ENCODE measurements at places on chromosomes 3 and 15.
A peak's percentile ranks its signal among the peaks of the same experiment; 100 is the strongest.

DNA sequence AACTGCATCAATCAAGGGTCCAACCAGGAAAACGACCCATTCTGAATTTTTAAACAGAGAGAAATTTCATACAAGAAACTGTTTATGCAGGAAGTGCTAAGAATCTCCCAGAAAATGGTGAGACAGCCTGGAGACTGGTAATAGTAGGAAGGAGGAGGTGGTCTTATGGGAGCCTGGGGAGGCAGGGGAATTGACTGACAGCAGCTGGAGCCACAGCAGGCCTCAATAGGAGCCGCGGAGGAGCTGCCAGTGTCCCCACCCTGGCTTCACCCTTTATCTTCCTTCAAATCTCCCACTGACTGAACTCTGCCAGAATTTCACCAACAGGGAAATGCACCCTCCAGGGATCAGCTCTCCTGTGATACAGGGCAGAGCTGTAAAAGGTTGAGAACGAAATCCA lies 7.5 kb upstream of the C3orf80 start:
- DNase-seq: no peak

- DNase-seq: no peak
Measured at GRCh38 chr15:27871078-27871901, 227.8 kb downstream of the OCA2 start.

DNA sequence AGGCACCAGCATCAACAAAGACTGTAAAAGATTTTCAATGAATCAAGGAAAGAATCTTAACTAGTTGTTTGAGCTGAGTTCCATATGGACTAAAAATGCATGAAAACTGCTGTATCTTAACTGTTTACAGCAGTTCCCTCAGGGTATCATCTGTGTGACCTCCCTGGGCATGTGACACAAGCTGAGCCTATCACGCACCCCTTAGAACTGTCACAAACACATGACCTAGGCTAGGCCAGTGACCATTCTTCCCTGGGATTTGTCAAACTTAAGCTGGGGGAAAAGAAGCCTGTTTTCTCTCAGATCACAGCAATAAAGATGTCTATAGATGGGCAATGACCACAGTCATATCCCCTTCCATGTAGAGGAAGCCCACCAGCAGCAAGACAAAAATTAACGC lies 35.7 kb downstream of the IGF2BP2 start:
- DNase-seq: no peak

DNA sequence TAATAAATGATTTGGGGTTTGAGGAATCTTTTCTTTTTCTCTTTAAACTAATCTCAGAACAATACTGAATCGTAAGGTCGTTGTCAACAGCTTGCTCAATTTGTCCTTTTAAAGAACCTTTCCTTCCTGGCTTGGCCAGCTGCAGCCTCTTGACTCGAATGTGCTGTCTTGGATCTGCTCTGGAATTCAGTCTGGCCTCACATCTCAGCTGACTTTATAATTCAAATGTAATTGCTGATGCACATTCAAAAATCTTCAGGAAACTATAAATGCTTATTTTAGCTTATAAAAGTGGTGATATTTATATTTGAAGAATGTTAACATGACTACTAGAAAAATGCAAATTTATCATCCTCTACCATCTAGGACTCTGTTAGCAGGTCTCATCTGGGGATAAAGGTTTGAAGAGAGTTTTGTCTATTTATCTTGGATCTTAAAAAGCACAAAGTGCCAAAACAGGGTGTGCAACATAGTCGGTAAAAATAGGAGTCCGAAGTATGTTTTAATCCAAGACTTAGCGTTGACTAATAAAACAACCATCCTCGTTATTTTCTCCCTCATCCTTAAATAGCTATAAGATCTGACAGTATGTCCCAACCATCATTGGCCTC lies 1035.2 kb downstream of the MCTP2 start:
- no peak for DNase-seq

DNA sequence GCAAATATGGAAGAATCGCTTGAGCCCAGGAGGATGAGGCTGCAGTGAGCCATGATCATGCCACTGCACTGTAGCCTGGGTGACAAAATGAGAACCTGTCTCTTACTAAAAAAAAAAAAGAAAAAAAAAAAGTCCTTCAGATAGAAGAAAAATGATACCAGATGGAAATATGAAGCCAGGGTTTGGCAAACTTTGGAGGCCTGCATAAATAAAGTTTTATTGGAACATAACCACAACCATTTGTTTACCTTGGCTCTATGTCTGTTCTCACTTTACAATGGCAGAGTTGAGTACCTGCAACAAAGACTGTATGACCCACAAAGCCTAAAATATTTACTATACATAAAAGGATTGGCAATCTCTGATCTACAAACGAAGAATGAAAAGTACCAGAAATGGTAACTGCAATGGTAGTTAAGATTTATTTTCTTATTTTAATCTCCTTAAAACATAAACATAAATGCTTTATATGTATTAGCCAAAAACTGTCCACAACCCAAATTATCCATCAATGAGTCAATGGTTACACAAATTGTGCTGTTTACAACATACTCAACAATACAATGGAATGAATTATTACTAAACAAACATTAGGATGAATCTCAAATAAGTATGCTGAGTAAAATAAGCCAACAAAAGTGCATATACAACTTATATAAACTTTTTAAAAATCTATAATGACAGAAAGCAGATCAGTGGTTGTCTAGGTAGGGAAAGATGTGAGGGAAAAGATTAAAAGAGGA lies 41.8 kb downstream of the GOLGB1 start:
- no peak for DNase-seq

GRCh38 chr3:98766924-98767323 lies 3.8 kb downstream of the ST3GAL6 start:
- DNase-seq: no peak

- DNase-seq: no peak
Measured at GRCh38 chr15:40276927-40277326, 5.9 kb downstream of the ANKRD63 start.

DNA sequence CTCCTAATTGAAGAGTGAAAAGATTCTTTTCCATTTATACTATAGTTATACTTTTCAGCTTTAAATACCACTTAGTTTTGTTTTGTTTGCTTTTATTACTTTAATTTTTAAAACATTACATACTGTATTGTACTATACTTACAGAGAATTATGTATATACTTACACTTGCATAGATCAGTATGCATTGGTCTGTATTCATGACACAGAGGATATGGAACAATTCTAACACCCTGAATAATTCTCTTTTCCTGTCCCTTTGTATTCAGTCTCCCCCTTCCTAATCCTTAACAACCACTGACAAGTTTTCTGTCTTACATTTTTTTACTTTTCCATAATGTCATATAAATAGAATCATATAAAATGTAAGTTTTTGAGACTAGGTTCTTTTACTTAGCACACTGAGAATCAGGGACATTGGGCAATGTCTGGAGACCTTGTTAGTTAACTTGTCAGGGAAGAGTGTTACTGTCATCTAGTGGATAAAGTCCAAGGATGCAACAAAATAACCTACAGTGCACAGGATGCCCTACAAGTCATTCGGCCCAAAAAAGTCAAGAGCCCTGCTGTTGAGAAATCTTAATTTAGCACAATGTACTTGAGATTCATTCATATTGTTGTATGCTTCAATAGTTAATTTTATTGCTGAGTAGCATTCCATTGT lies 95.7 kb upstream of the MCTP2 start:
- no peak for DNase-seq

- peak; percentile 63 for DNase-seq
Measured at GRCh38 chr3:141308588-141309218, 59.6 kb upstream of the ZBTB38 start.

GRCh38 chr3:47370887-47371697 lies 9.7 kb upstream of the PTPN23 start:
- no peak for DNase-seq

DNA sequence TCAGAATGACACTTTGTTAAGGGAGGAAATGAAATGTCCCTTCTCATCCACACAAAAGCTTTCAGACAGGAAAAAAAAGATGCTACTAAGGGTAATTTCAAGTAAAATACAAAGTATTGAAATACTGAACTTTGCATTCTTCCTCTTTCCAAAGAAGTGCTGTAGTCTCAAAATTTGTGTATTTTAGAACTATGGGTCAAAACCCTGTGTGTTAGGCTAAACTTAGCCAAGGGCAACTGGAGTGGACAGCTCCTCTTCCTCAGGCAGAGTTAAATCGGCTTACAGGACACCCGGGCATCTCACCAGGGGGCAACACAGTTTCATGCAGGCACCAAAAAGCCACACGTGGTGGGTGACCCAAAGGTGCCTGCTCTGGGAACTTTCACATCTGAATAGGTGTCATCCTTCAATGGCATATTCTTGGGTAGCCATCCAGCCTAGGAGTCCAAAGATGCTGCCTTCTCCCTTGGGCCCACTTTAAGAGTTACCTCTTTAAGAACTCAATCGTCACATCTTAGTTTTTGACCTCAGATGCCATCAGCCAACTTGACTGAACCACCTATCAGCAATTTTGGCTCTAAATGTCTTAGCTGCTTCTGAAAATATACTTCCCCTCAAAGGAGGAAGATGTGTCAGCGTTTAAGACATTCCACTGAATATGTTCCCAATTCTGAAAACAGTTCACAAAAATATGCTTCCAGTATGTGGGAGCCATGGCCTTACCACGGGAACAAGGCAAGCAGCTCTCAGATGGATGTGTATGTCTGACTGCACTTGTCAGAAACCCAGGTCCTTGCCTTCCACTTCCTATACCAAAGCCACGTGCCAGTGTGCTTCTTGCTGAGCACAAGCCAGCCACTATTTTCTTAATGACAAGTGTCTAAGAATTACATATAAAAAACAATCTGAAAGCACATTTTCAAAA lies 32.2 kb upstream of the MUC13 start:
- DNase-seq: no peak

GRCh38 chr3:1197051-1197450 lies 104.2 kb downstream of the CNTN6 start:
- no peak for DNase-seq

GRCh38 chr3:170257145-170257544 lies 34.9 kb downstream of the PRKCI start:
- no peak for DNase-seq

GRCh38 chr3:2458816-2459215 lies 360.1 kb downstream of the CNTN4 start:
- DNase-seq: no peak

GRCh38 chr15:59993950-59994401 lies 10.1 kb upstream of the FOXB1 start:
- DNase-seq: no peak

DNA sequence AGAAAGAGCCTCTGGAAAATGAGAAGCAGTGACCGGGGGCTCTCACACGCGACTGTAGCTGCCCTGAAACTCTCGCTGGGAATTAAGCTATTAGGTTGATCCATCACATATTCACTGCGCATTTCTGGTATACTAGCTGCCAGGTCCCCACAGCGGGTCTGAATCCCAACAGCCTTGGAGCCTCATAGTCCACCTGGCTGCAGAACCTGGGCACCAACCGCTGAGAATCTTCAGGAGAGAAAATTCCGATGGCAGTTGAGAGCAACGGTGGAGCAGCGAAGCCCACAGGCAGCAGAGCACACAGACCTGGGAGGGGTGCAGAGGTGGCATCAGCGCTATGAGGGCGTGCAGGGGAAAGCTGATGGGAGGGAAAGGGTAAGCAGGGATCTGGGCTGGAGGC lies 75.1 kb downstream of the FAM174B start:
- DNase-seq: no peak

- DNase-seq: peak; percentile 22
Measured at GRCh38 chr3:107574650-107575049, 51.9 kb downstream of the BBX start.

GRCh38 chr3:58074997-58075396 lies 66.8 kb downstream of the FLNB start:
- DNase-seq: no peak

GRCh38 chr3:8472549-8472948 lies 29.1 kb upstream of the LMCD1 start:
- DNase-seq: no peak

DNA sequence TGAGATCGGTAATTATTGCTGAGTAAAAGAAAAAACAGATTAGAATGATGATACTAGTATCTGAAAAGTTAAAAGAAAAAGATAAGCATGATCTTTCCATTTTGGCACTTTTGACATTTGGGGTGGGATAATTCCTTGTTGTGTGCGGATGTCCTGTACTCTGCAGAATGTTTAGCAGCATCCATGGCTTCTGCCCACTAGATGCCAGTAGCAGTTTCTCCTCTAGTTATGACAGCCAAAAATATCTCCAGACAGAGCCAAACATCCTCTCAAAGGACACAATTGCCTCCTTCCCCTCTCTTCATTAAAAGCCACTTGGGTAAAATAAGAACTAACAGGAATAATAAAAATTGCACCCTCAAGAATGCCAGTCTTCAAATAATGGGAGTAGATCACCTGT lies 468.8 kb upstream of the GRM7 start:
- DNase-seq: no peak

GRCh38 chr3:11567516-11568467 lies 75.9 kb downstream of the VGLL4 start:
- DNase-seq: no peak

- no peak for DNase-seq
Measured at GRCh38 chr3:150610785-150611184, 7.7 kb downstream of the SELENOT start.

- DNase-seq: no peak
Measured at GRCh38 chr3:55691141-55691540, 204.0 kb upstream of the WNT5A start.

DNA sequence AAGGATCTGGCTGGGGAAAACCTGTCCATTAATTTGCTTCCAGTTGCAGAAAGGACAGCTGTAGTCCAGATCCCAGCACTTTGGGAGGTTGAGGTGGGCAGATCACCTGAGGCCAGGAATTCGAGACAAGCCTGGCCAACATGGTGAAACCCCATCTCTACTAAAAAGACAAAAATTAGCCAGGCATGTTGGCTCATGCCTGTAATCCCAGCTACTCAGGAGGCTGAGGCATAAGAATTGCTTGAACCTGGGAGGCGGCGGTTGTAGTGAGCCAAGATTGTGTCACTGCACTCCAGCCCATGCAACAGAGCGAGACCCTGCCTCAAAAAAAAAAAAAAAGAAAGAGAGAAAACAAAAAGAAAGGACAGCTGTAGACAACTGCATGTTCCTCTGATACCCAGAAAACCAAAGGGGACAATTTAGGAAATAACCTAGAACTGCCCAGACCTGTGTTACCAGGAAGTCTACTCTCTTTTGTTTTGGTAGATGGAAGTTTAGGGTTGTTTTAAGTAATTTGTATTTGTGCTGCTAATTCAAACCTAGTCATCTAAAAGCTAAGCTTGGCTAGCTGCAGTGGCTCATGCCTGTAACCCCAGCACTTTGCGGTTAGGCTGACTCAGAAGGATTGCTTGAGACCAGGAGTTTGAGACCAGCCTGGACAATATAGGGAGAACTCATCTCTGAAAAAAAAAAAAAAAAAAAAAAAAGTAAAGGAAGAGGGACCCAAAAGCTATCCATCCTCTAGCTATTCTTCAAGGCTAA lies 22.7 kb downstream of the EXD1 start:
- DNase-seq: no peak

- DNase-seq: peak; percentile 60
Measured at GRCh38 chr15:70111203-70112073, 13.7 kb upstream of the TLE3 start.

All from LoVo (cell line).